ENCODE measurements at places on chromosomes 7 and 10.

- DNase-seq, result no peak
Observed at GRCh38 chr10:75429159-75429827, 2.1 kb upstream of the LRMDA start.

- no peak for DNase-seq
Observed at GRCh38 chr10:12914111-12914510, 87.4 kb downstream of the CCDC3 start.

- no peak for DNase-seq
Observed at GRCh38 chr7:148545172-148545571, 45.4 kb upstream of the C7orf33 start.

GRCh38 chr10:77661100-77661499 lies 23.5 kb upstream of the KCNMA1 start:
- DNase-seq, result no peak

GRCh38 chr7:44372560-44373417 lies 47.4 kb upstream of the CAMK2B start:
- DNase-seq, result no peak

Measured in stimulated activated CD4-positive, alpha-beta T cell treated with anti-CD3 and anti-CD28 coated beads, TNF-alpha, amount 100 ng/mL, for 48 hours (primary cell).